ENCODE measurements at places on chromosomes 5 and 9.

GRCh38 chr9:79977074-79977435, 405.3 kb downstream of the TLE4 start:
- no peak for DNase-seq

- no peak for DNase-seq
Measured at GRCh38 chr9:37915911-37916470, 12.1 kb upstream of the SLC25A51 start.

DNA sequence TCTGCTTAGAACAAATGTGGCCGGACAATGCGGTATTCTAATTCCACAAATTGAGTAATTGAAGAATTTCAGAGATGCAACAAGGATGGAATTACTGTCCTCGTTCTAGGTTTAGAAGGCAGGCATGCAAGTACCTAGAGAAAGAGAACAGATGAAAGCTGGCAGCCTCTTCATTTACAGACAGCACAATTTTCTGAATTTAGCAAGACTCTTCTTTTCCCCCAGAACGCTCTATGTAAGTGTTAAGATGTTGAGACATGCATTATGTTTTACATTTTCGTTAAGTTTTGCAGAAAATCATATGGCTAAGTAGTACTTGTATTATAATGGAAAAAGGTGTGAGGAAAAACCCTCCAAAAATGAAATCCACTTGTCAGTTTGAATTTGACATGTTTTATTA, 259.5 kb upstream of the ARRDC3 start:
- no peak for DNase-seq

DNA sequence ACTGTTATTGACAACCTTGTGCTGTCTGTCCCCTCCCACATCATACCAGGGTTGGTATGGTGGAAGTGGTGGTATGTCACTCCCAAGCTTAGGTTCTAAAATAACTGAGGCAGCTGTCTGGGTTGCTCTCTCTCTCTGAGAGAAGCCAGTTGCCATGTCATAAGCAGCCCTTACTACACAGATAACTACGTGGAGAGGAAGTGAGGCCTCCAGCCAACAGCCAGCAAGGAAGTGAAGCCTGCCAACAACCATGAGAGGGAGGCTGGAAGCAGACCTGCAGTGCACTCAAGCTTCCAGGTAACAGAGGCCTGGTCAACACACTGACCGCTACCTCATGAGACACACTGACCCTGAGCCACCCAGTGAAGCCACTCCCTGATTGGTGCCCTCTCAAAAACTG, 18.6 kb downstream of the CTNNAL1 start:
- peak; percentile 52 for DNase-seq

DNA sequence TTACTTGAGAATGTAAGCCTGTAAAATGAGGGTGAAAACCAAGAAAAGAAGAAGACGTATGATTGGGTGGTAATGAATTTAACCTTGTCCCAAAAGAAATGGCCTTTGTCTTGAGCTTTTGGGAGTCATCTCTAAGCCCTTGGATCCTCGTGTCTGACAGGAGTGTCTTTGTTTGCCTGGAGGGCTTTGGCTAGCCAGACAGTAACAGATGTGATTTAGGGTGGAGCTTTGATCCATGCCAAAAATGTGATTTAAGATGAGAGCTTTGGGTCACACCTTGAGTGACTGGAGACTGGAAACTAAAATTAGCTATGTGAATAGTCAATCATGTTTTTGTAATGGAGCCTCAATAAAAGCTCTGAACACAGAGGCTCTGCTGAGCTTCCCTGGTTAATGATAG, 25.9 kb upstream of the ZFAND5 start:
- no peak for DNase-seq

- no peak for DNase-seq
Measured at GRCh38 chr9:132011896-132012295, 67.8 kb downstream of the MED27 start.

DNA sequence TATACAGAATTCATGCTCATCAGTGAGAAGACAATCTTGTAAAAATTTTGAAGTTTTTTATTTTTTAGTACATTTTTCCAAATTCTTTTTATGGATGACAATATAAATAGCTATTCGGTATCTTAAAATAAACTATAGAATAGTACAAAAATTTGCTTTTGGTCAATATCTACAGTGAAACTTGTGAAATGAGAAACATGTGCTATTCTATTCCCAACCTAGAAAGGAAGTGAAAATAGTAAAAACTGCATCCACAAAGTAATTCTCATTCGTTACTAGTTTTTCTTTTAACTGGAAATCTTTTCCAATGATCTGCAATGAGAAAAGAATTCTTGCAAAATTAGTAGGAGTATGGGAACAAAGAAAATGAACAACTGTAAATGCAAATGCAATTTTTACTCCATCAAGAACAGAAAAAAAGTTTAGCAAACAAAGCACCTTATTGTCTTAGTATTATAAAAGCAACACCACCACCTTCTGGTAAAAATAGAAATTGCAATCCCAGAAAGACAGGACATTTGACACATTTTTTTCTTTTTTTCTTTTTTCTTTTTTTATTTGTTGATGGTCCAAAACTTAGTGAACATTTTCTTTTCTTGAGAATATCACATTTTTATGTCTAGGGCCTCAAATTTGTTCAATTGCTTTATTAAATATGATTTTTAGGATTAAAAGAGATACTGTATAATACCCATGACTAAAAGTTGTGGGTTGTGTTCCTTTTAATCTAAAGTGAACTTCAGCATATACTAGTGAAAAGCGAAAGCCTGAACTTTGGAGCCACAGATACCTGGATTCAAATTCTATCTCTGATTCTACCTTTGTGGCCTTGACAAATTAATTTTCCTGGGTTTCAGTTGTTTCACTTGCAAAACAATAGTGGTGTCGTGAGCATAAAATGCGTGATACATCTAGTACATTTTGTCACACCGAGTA, 72.3 kb downstream of the SLCO4C1 start:
- DNase-seq = peak; percentile 74

DNA sequence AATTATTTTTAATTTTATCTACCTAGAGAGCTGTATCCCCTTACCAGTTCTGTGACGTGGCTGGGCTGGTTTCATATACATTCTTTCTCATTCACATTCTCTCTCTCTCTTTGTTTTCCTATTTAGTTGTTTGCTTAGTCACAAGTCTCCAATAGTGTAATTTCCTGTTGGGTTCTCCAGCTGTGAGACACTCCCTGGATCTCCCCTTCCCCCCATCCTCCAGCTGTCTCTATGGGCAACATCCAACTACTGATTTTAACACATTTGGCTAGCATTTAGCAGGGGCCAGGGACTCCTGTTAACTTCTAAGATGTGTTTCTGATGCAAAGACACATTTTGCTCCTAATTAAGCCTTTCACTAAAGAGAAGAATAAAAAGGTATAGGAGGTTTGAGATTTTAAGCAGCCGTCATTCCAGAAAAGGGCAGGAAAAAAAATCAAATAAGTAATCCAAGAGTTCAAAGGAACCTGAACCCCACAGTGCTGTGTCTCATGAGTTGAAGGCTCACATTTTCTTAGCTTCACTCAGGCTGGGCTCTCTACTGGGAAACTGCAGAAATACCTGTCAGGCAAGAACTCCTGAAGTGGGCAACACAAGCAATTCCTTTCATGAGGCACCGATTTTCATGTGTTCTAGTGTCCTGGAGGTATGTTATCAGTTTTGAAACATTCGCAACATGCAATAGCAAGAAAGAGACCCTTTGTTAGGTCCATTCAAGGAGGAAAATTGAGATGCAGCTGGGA, 198.7 kb upstream of the C9orf72 start:
- no peak for DNase-seq

- no peak for DNase-seq
Measured at GRCh38 chr5:73232266-73233041, 59.5 kb downstream of the TMEM174 start.

GRCh38 chr5:157331807-157332206, 65.9 kb downstream of the CYFIP2 start:
- no peak for DNase-seq

- no peak for DNase-seq
Measured at GRCh38 chr9:133709015-133709611, 29.0 kb downstream of the SARDH start.

- no peak for DNase-seq
Measured at GRCh38 chr5:149387982-149388381, 8.9 kb upstream of the IL17B start.

DNA sequence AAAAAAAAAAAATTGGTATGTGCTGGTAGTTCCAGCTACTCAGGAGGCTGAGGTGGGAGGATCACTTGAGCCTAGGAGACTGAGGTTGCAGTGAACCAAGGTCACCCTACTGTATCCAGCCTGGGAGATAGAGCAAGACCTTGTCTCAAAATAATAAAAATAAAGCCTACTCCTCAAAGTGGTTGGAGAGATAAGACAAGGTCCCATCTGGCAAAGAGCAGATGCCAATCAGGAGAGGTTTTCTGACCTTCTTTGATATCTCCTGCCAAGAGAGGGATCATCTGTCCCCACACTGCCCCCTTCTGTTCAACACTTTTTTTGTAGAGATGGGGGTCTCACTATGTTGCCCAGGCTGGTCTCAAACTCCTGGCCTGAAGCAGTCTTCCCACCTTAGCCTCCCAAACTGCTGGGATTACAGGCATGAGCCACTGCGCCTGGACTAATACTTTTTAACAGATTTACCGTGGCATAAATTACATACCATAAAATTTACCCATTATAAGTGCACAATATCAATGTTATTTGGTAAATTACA, 64.7 kb downstream of the SH3PXD2B start:
- DNase-seq = peak; percentile 35

Measured in hematopoietic multipotent progenitor cell treated with erythropoietin and hydrocortisone succinate and interleukin-3 and kit ligand, for 6 days (in vitro differentiated cells).